Anterior cingulate cortex (tissue), 58 donors: ENCODE measurements at places on chromosomes 4 and X.

DNA sequence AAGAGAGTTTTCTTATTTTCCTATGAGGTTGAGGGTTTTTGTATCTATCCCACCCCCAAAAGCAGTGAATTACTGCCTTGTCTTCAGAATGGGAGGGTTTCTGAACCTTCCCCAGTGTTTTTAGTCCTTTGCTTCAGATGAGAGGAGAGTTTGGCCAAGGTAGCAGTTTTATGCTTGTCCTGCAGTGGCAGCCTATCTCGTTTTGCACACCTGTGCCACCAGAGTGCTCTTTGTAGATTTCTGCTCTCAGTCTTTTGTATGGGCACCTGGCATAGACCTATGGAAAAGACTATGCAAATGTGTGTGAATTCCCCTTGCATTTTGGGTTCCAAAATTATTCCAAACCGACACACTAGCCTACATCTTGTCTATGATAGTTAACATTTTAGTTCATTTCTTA lies 5.8 kb downstream of the TBC1D19 start:
- DNase-seq: no peak

DNA sequence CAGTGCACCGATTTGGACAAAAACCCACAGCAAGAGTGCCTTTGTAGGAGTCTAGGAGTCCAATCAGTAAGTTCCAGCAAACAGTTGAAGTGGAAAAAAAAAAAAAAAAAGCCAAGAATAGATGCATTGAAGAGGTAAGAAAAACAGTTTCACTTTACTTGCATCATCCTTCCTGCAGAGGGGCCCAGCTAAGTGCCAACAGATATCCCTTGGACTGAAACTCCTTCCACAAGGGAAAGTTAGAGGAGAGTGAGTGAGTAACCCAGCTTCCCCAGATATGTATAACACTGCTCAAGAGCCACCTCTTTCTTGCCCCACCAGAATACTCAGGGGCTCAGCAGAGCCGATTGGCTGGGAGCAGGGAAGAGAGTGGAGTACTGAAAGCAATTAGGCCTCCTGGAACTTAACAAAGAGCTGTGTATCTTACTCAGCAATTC lies 617.7 kb upstream of the SMIM31 start:
- no peak for DNase-seq

GRCh38 chrX:120357186-120357585 lies 4.7 kb upstream of the ATP1B4 start:
- DNase-seq: no peak

DNA sequence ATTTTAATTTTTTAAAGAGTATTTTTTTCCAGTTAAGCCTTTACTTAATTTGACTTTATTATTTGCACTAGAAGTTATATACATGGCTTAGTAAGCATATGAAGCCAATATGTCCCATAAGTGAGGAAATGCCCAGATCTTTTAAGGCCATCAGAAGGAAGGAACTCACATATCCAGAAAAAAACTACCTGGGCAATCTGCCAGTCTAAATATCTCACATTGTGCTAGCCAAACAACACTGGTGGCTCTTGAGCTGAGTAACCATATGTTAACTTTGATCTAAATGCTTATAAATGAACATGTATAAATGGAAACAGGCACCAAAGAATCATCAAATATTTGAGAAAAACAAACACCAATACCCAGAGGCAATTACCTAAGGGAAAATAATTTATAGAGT lies 138.6 kb upstream of the APOOL start:
- DNase-seq: no peak

- no peak for DNase-seq
Observed at GRCh38 chr4:116215622-116216021, 869.8 kb downstream of the TRAM1L1 start.

- DNase-seq: no peak
Observed at GRCh38 chrX:131923614-131924250, 99.4 kb upstream of the STK26 start.

GRCh38 chr4:185358959-185359358 lies 36.8 kb downstream of the LRP2BP start:
- no peak for DNase-seq

DNA sequence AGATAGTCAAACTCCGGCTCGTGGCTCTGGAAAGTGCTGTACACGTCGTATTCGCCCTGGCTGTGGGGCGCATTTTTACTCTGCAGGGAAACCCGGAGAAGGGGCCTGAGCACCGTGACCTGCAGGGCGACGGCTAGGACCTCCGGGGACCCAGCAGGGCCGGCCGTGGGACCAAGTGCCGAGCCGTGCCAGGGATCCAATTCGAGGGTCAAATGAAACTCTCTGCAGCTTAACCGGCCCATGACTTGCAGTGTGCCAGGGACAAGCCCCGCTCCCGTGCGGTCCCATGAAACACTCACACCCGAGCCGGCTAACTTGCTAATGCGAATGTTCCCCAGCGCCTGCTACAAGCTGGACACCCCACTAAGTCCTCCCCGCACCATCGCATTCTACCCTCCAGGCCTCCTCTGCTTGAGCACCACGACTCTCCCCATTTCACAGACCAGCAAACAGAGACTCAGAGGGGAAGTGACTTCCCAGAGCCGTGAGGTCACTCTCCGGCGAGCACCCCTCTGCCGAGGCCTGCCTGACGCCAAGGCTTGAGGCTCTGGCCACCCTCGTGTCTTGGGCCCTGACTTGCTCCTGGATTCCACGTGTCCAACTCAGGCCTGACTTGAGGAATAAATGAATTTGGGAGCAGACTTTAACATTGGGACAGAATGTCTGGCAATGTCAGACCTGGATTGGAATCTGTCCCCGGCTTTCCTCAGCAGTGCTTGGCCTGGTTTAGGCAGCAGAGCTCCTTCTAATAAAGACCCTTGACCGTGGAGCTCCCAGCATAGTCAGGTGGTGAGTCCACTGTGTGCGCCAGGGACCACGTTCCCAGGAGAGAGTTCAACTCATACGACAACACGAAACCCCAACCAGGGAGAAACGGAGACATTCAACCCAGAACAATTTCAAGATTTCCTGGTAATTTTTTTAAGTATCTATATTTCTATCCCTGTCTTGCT lies 93.6 kb downstream of the PPP2R2C start:
- no peak for DNase-seq

GRCh38 chr4:127856196-127856812 lies 24.4 kb upstream of the PLK4 start:
- DNase-seq: no peak

DNA sequence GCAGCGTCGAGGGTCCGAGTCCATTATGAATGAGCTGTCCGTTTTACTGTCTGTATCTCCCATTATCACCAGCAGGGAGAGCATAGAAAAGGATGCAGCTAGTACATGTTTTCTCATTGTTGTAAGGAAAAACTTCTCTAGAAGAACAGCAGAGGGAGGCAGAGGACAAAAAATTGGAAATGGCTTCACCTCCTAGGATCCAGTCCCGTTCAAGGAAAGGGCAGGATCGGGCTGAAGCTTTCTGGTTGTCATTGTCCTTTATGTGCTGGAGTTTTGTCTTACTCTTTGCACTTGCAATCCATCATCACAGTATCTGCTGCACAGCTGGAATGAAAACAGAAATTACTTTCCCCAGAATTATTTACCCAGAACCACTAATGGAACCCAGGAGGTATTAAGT lies 14.7 kb downstream of the NDP start:
- no peak for DNase-seq

- no peak for DNase-seq
Observed at GRCh38 chr4:58962424-58962823, 1852.2 kb upstream of the IGFBP7 start.

- no peak for DNase-seq
Observed at GRCh38 chr4:86653237-86653865, 59.2 kb downstream of the PTPN13 start.

DNA sequence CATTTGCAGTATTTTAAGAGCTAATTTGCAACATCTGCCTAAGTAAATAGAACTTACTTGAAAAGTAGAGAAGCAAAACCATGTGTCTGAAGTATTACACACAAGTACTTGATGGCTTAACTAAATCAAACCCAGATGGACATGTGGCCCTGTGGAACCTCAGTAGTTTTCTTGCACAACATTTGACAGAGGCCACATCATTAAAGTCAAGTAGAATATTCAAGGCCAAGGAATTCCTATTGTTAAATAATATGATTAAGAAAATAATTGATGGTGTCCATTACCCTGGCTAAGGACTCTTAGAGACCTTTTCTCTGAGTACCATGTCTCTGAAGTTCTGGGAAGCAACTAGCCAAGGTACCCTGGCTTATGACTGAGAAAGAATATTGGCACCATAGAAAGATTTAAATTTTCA lies 135.4 kb upstream of the OTUD4 start:
- DNase-seq: no peak

- no peak for DNase-seq
Observed at GRCh38 chr4:46977245-46977644, 16.1 kb downstream of the GABRA4 start.

GRCh38 chrX:145687146-145687545 lies 130.5 kb upstream of the SLITRK2 start:
- DNase-seq: no peak

DNA sequence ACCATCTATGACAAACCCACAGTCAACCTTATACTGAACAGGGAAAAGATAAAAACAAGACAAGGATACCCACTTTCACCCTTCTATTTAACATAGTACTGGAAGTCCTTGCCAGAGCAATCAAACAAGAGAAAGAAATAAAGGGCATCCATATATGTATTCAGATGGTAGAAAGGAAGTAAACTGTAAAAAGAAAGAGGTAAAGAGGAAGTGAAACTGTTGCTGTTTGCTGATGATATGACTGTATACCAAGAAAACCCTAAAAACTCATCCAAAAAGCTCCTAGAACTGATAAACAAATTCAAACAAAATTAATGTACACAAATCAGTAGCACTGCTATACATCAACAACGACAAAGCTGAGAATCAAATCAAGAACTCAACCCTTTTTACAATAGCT lies 538.7 kb upstream of the PABPC4L start:
- DNase-seq: no peak

- no peak for DNase-seq
Observed at GRCh38 chr4:113582737-113583136, 178.8 kb downstream of the CAMK2D start.

GRCh38 chr4:2591189-2591588 lies 54.7 kb downstream of the FAM193A start:
- no peak for DNase-seq

DNA sequence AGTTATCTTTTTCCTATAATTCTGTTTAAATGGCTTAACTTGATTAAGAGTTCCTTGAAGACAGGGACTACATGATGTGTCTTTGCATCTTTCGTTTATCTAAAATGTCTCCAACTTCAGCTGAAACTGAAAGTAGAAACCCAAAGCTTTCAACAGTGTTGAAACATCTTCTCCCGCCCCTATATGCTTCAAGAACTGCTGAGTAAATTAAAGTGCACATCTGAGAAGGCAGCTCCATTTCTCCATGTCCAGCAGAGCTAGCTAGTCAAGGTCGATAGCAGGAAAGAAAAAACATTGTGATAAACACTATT lies 185.7 kb upstream of the TBL1X start:
- no peak for DNase-seq

DNA sequence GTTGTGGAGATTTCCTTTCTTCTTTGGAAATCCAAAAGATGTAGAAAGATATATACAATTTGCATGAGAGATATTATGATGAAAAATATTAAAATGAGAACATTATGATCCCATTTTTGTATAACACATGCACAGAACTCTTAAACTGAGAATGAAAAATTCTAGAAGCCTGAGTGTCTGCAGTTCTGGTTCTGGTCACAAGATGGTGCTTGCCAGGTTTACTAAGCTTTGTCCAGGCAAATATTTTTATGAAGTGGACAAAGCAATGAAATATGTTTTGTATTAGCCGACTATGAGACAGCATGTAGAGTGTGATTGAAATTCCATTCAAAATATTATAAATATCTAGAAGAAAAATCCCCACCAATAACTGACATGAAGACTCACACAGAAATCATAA lies 2.2 kb downstream of the PWWP3B start:
- DNase-seq: no peak

DNA sequence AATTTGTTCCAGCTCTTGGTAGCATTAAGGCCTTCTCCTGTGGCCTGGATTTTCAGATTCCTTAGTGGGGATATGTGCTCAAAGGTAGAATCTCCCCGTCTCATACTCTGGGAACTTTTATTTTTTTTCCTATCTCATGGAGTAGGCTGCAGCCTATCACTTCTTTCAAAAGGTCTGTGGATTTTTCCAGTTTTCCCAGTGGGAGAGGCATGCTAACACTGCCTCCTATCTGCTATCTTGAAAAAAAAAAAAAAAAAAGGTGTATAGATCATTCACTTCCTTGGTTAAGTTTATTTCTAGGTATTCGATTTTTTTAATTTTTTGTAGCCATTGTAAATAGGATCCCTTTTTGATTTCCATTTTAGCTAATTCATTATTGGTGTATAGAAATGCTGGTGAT lies 67.1 kb downstream of the IL15 start:
- no peak for DNase-seq

DNA sequence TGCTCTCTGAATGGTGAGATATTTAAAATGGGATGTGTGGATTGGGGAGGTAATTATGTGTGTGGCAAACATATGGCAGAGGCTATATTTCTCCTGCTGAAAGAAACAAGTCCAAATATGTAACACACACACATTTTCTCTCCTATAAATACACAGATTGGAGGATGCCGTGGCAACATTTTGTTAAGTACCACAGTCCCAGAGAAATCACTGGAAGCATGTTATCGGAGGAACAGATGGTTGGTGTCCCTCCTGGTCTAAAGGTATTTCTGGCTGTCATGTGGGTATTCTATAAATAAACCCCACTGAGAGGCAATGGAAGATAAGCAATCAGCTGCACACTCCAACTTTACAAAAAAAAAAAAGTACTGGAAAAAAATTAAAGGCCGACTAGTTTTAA lies 528.3 kb upstream of the BOD1L1 start:
- peak; percentile 26 for DNase-seq
